Sciatic nerve (tissue), 2 donors: ENCODE measurements at places on chromosomes 1 and 21. TPM values are rescaled to one million over a fixed set of nuclear protein-coding genes. Genes with fewer than 3 reads are reported as not detected.

The ALPL gene
- 14.6 TPM for total RNA-seq

The SLC9C2 gene
- total RNA-seq = not detected

The SH2D2A gene
- total RNA-seq = 1.6 TPM

The SPATC1L gene
- total RNA-seq = 9.9 TPM

The VCAM1 gene
- total RNA-seq = 36.2 TPM

The AMPD1 gene
- total RNA-seq = not detected

The SLX9 gene
- 17.1 TPM for total RNA-seq

The OXCT2 gene
- total RNA-seq = 8.5 TPM

The LRRC71 gene
- total RNA-seq = 2.5 TPM

The SMG5 gene
- 64.0 TPM for total RNA-seq

The SAMSN1 gene
- 10.8 TPM for total RNA-seq

The DARS2 gene
- 10.2 TPM for total RNA-seq

DNA sequence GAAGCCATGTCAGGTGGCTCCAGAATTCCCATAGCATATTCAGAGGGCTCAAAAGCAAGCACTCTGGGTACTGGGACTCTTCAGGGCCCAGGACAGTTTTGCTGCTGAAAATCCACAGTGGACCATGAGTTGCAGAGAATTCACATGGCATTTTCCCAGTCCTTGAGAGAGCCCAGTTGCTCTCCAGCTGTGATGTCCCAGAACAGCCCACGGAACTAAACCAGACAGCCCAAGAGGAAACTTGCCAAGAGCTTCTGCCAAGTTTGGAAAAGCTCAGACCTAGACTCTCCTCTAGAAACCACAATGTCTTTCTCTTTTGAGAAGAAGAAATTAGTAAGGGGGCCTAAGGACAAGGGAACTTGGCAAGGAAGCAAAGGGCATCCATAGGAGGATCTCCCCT lies 69.4 kb downstream of the RGS2 start:
- DNase-seq = no peak

DNA sequence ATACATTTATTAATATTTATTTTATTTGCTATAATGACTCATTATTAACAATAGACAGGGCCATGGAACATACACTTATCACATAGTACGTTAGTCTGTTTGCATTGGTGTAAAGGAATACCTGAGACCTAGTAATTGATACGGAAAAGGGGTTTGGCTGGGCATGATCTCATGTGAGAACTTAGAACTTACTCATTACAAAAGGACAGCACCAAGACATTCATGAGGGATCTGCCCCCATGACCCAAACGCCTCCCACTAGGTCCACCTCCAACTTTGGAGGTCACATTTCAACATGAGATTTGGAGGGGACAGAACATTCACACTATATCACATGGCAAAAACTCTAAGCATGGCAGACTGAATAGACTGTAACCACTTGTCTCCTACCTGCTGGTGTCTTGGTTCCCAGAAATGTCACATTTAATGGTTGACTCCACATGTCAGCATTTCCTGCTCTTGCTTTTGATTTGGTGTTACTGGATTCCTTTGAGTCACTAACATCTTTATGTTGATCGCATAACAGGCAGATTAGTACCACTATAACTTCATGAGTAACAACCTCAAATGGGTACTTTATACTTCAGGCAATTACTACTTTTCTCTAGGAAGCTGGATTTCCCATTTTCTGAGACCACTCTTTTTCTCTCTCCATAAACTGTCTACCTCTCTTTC lies 3.5 kb upstream of the C1orf116 start:
- no peak for DNase-seq

DNA sequence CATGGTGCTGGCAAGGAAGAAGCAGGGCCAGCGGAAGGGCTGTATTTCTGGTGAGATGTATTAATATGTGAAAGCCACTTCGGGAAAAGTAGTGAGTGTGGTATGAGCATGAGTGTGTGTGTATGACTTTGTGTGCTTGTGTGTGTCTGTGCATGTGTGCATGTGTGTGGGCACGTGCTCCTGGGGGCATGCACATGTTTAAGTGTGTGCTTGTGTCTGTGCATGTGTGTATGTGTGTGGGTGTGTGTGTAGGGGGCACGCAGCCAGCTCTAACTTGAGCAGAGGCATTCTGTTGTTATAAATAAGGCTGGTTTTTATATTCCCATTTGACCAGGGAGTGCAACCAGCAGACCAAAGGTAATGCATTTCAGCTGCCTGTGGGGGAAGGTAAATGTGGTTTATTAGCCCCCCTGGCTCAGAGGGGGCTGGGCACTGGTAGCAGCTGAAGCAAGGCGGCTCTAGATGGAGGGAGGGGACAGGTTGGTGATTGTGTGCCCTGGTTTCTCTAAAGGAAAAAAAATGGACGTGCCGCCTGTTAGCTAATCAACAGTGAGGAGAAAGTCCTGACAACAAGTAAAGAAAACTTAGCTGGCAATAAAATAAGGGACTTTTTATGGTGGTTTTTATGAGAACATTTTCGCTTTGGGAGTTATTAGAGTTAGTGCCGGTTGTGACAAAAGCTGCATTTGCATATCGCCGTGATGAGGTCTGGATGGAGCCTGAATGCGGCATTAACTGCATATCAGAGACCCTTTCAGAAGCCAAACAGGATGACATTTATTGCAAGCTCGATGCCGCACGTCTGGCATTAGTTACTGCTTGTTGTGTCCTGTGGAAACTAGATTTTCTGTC lies 180.1 kb downstream of the CAMTA1 start:
- no peak for DNase-seq

GRCh38 chr1:151991663-151992302 lies 1.9 kb downstream of the S100A10 start:
- DNase-seq = no peak

- no peak for DNase-seq
These were observed 7.9 kb downstream of the SLAMF7 start for GRCh38 chr1:160746836-160747500.

GRCh38 chr1:17295292-17295691 lies 12.7 kb upstream of the PADI4 start:
- no peak for DNase-seq

DNA sequence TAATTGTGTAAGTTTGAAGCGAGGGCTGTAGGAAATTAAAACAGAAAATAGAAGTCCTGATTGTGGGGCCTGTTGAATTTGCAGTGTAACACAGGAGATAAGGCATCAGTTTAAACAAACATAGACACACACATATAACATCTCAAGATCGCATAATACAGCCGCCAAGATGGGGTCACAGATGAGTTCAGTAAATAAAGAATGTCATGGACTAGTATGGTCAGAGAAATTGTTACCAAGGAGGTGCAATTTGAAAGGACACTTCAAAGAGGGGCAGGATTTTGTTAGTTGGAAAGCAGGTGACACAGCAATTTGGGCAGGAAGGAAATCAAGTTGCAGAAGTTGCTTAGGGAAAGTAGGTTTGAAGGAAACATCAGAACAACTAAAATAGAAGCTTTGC lies 450.0 kb downstream of the USP25 start:
- no peak for DNase-seq

GRCh38 chr1:94608142-94608851 lies 66.7 kb upstream of the F3 start:
- no peak for DNase-seq

- no peak for DNase-seq
These were observed 68.7 kb downstream of the TEX35 start for GRCh38 chr1:178581351-178582303.

- DNase-seq = no peak
These were observed 49.8 kb upstream of the OLIG2 start for GRCh38 chr21:32975811-32976431.

- no peak for DNase-seq
These were observed 60.0 kb downstream of the TCP10L start for GRCh38 chr21:32525282-32525681.

GRCh38 chr1:186930238-186930637 lies 101.5 kb downstream of the PLA2G4A start:
- DNase-seq = no peak

DNA sequence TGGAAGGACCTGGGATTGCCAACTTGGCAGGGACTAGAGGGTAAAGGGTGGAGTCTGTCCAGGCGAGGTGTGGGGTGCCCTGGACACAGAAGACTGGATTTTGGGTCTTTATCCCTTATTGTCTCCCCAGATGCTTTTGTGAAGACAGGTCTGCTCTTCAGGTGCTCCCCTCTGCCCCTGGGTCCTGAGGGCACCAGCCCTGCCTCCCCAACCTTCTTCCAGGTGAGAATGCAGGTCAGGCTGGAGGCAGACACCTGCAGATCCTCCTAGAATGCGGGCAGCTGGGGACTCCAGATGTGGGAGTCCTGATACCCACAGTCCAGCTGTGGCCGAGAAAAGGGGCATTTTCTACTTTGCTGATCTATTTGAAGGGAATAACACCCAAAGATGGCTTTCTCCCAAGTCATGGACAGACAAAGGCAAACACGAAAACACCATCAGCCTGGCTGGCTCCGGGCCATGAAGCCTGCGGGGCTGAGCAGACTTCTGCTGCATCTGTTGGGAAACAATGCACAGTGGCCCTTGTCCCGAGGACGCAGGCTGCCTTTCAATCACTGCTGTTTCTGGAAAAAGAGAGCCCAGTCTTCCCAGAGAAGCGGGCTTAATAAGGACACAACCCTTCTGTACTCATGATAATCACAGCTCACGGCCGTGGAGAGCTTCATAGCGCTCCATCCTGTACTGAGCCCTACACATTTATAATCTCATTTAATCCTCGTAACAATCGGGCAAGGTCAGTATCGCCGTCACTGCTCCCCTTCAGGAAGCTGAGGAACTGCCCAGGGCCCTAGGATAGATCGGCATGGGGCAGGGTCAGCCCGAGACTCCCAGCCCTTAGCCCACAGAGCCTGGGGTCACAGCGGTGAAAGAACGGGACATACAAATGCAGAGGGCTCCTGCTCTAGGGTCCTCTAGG lies 62.0 kb upstream of the ABCG1 start:
- peak; percentile 57 for DNase-seq

- no peak for DNase-seq
These were observed 34.3 kb upstream of the PPP1R15B start for GRCh38 chr1:204445860-204446412.

DNA sequence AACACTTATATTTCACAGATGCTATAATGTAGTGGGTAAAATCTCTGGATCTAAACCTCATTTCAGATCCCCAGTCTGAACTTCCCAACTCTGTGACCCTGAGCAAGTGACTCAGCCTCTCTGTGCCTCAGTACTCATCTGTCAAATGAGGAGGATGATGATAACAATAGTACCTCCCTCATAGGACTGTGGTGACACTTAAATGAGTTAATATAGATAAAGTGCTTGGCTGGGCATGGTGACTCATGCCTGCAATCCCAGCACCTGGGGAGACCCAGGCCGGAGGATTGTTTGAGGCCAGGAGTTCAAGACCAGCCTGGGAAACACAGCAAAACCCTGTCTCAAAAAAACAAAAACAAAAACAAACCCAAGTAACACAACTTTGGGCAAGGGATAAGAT lies 4.7 kb upstream of the ECE1 start:
- no peak for DNase-seq

DNA sequence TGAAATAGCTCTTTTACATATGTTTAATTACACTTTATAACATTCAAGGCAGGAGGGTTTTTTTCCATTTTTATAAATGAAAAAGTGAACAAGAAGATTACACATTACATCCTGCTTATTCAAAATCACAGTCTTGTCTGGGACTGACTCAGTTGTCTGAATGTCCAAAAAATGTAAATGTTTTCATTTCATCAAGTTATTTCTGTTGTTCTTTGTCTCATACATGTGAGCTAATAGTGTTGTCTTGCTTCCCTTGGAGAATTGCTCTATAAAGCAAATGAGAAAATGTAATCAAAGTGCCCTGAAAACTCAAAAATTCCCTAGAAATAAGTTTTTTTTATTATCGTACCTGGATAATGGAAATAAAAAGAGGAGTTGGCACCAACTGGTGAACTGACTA lies 242.9 kb downstream of the GRIK1 start:
- no peak for DNase-seq

DNA sequence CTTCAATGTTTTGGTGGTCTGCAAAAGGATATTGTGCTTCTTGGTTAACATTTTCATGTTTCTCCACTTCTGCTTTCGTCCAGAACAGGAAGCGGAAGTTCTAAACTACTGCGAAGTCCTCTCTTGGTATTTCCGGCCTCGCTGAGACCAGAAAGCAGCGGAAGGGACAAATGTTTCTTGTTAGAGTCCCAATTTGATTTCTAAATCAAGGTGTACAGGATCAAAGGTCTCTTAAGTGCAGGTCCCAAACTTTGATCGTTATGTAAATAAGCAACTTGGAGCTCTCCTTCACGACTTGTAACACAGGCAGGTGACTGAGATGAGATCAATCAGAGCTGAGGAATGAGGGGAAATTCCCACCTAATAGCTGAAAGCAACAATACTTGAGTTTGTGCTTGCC lies 40.1 kb upstream of the HMCN1 start:
- DNase-seq = no peak

DNA sequence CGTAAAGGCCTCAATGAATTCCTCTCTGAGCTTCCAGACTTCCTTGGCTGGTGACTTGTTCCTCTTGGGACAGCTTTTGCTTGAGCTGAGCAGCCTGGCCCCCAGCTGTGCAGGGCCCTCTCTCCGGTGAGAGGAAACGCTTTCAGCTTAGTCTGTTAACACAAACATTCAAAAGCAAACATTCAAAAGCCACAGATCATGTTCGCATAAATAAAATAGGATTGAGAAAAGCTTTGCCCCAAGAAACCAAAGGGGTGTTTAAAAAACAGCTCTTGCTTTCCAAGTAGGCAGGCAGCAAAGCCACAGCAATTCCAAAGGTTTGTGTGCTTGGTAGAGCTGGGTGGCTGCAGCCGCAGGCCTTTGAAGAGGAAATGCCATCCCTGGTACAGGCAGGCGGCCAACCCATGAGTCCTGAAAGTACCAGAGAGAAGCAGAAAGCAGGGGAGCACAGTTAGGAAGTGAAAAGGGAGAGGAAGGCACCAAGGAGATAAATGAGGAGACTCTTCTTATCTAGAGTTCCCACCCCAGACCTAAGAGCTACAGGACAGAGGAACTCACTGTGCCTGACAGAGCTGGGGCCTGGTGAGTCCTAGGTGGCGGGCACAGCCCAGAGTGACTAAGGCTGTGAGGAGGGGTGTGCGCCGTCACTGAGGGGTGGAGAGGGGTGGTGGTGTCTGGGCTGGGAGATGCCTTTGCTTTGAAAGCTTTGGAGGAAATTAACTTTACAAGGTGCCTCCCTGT lies 48.4 kb downstream of the CCN1 start:
- DNase-seq = no peak

DNA sequence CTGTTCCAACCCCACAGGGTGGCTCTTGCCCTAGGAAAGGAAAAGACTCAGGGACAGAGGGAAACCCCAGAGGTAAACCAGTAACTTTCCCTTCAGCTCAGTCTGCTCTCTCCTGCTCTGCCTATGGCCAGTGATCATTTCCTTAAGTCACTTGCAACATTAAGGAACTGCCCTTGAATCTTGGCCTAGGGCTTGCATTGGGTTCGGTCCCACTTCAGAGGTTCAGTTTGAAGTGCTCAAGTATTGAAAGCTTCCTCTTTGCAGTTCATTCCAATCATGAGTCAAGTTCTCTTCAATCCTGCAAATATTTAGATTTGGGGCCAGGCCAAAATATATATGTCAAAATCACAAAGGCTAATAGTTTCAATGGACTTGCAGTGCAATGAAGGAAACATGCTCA lies 97.7 kb upstream of the IRF2BP2 start:
- DNase-seq = no peak
